ENCODE measurements at places on chromosomes 7 and 10.

GRCh38 chr10:119319161-119319919 lies 112.0 kb downstream of the GRK5 start:
- DNase-seq: no peak

- DNase-seq: no peak
Observed at GRCh38 chr10:69160809-69161241, 19.2 kb upstream of the SUPV3L1 start.

DNA sequence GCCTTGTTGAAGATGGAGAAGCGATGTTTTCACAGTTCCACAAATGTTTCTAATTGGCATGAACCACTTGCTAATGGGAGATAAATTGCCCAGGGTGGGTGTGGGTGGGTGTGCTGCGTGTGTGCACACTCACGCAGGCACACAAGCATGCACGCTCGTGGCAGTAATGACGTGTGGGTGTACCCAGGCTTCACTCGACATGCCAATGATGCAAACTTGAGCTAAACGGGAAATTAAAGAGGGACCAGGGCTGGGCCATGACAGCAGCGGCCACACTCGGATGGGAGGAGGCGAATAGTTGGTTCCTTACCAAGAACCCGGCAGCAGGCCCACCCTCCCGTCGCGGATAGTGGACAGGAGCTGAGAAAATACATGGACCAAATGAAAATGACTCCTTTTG lies 159.9 kb downstream of the TRIL start:
- DNase-seq: no peak

DNA sequence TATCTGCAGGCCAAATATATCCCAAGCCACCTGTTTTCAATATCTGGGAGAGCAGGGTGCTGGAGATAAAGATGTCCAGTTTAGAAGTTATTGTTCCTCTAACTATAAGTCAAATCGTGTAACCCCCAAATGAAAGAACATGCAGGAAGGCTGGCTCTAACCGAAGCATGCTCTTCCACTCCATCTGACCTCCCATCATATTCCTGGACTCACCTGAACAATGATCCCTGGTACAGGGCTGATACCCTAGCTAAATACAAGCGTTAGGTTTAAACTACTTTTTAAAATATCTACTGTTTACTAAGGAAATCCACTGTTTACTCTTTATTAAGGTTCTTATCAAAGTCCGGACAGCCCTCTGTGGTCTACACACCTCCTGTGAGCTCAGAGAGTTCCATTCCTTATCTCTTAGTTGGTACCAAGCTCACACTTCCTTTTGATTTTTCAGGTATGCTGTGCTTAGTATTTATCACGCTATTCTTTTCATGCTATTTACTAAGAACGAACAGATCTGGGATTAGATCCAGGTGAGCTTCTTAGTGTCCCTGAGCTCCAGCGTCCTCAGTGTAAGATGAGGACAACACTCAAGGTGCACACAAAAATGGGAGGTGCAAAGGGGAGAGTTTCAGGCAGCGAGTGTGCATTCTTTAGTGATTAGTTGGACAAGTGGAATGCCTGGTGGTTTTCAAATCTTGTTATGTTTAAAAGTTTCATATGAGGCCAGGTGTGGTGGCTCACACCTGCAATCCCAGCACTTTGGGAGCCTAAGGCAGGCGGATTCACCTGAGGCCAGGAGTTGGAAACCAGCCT lies 23.6 kb upstream of the COBL start:
- DNase-seq: no peak

DNA sequence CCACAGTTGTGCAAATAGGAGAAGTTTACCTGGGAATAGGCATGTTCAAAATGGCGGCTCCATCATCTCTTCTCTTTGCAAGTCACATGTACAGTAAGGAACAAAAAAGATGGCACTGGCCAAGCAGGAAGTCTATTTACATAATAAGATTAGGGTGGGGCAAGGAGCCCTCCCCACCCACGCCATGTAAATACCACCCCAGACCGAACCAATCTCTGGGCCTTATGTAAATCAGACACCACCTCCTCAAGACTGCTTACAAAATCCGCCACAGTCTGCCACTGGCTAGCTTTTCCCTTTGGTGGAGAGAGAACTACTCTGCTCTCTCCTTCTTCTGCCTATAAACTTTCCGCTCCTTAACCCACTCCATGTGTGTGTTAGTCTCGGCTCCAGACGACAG lies 1496.3 kb downstream of the REEP3 start:
- no peak for DNase-seq

DNA sequence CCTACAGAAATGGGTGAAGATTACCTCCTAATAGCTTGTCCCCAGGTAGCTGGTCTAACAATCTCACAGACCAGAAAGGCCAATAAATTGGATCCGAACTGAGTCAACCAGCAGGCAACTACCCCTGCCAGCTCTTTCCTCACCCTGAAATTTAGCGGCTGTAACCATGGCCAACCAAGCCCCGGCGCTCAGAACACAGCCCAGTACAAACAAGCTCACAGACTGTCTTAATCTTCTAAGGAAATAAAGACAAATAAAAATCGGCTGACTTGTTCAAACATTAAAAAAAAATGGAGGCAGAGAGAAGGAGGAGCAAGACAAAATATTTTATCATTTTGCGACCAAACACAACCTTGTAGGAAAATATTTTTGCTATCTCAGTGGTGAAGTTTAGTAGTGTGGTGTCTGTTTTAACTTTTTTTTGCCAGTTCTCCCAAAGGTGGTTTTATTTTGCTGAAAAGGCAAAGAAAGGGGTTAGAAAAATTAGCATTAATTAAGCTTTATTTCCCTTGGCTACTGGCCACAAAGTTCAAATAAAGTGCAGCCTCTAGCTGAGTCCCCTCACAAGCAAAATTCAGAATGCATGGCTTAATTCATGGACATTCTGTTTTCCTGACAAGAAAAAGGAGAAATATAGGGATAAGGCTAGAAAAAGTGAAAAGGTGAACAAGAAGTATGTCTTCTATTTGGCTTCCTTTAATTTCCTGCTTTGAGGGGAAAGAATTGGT lies 313.0 kb upstream of the NPVF start:
- DNase-seq: no peak

- DNase-seq: no peak
Observed at GRCh38 chr10:8039321-8039881, 15.1 kb upstream of the GATA3 start.

DNA sequence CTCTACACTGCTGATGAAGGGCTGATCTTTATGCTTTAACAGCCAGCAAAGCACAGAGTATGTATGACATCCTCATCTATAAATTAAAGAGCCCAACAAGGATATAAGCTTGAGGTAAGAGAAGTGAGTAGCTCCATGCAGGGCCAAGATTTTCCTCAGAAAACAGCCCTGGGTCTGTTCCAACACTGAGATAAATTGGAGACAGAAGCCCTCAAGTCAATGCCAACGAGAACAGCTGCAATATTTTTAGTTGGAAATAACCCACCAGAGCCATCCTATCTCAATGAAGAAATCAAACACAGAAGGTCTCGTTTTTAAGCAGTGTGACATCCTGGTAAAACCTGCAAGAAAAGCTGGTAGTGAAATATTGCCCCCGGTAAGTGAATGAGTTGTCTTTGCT lies 297.0 kb upstream of the AUTS2 start:
- no peak for DNase-seq

- DNase-seq: no peak
Observed at GRCh38 chr7:83105063-83105462, 57.6 kb downstream of the PCLO start.

DNA sequence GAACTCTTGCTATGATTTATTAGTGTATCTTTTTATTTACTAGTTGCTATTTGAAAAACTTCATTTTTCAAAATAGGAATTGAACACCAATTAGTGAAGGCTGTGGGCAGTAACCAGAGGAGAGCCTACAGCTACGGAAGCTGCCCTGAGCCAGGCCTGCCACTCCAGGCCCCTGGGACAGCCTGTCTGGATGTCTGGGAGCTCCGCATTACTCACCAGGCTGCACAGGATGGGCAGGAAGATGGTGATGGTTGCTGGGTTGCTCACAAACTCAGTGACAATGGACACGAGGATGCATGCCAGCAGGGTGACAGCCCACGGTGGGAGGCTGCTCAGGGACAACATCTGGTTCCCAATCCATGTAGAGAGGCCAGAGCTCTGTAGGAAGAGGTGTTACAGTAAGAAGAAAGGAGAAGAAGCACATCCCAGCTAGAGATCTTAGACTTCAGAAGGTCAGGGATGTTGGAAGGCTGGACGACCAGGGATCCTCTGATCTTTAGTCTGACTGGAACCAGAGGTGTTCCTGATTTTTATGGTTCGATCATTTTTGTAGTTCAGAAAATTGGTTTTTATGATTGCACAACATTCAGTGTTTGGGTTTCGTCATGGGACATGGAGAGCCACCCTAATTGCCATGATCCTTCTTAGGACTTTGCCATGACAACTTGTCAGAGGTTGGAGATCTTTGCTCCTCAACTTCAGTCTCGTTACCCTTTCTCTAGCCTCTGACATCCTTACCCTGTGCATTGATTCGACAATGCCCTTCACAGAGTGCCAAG lies 23.2 kb downstream of the STMP1 start:
- no peak for DNase-seq

DNA sequence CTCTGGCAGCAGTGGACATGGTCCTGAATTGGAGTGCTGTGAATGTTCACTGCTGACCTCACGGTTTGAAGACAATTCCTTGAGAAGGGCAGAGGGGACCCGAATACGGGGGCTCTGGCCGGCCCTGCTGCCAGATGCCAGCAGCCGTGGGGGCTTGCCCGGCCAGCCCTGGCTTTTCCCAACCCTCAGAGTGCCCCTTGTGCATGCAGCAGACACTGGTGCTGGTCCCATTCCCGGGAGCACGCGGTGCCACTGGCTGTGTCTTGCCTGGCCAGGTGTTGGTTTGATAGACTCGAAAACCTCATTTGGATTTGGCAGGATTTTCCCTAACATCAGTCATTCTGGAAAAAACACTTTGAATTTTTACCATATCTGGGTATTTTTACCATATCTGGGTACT lies 49.1 kb downstream of the LHPP start:
- DNase-seq: no peak

DNA sequence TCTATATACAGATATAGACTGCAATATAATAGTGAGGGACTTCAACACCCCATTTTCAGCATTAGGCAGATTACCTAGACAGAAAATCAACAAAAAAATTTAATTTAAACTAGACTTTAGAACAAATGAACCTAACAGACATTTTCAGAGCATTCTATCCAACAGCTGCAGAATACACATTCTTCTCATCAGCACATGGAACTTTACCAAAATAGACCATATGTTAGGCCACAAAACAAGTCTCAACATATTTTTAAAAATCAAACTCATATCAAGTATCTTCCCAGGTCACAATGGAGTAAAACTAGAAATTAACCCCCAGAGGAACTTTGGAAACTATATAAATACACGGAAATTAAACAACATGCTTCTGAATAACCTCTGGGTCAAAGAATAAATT lies 169.6 kb downstream of the MTERF1 start:
- DNase-seq: no peak

DNA sequence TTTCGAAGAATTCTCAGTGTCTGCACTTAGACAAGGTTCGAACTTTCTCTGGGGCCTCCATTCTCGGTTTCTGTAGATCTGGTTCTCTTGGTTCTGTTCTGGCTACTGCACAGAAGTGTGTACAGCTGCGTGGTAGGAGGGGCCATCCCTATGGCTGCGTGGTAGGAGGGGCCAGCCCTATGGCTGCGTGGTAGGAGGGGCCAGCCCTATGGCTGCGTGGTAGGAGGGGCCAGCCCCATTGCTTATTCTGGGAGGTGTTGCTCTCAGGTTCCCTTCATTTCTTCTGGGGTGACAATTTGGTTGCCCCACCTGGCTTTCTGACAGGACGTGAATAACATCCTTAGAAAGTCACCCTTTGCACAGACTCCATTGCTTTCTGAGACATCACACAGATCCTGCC lies 65.2 kb upstream of the CHST15 start:
- no peak for DNase-seq

DNA sequence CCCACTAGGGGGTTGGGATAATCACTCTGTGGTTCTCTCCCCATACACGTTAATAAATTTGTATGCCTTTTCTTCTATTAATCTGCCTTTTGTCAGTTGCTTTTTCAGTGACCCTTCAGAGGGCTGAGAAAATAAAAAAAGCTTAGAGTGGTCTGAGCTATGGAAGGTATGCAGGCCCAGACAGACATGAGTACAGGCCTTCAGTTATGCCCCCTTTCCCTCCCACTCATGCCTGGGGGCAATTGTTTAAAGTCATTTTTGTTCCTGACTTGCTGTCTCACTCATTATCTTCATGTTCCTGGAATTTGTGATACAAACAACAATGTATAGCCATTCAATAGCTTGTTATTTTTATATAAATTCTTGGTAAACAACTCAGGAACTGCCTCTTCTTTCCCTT lies 170.8 kb downstream of the AKR1D1 start:
- no peak for DNase-seq

DNA sequence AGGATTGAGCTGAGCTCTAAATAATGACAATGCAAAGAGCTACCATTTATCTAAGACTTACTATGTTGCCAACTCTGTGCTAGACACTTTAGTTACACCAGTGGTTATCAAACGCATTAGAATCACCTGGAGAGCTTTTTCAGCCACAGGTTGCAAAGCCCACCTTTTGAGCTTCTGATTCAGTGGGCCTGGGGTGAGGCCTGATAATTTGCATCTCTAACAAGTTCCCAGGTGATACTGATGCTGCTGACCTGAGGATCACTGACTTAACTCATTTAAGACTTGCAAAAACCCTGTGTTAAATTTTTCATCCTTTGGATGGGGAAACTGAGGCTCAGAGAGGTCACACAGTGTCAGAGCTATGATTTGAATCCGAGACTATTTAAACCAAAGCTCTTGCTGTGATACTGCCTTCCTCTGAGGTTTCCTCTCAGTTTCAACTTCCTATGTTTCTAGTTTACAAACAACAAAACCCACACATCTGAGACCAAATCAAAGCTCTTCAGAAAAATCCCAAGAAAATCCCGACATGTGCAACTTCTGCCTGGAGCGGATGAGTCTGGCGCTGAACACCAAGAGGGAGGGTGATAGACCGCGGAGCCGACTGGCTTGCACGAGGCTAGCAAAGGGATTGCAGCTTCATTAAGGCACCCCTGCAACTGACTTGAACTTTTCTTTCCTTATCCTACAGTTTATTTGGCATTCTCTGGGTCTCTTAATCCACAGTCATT lies 124.9 kb downstream of the CYP26A1 start:
- DNase-seq: no peak

DNA sequence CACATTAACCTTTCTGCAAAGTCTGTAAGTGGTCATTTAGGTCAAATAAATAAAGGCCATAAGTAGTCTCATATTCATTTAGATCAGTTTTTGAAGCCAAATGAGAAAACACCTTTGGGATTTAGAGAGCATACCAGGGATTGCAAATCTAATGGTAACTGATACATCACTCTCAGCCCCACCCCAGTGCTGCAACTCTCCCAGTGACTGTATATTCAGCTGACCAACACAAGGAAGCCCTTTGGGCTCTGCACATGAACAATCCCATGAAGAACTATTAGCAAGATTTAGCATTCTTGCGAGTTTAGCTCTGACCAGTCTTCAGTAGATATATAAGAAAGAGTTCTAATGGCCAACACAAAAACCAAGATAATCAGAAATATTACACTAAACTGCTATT lies 252.3 kb downstream of the CSTF2T start:
- no peak for DNase-seq

DNA sequence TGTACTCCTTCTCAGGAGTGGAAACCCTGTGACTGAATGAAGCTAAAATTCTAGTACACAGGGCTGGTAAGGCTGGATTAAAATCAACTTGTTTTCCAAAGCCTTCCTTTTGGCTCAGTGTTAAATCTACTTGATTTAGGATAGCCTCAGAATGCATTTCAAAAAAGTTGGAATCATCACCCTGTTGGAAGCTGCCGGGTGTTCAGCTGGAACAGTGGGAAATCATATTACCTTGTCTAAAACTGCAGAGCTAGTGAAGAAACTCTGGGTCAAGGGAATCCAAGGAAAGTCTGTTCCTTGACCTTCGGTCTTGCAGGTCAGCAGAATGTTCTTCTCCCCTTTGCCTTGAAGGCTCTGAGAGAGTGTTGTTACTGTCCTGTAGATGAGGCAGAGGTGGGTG lies 252.1 kb upstream of the INHBA start:
- no peak for DNase-seq
